PC-9 (cell line): ENCODE measurements at places on chromosomes 11 and 22. TPM values are rescaled to one million over a fixed set of nuclear protein-coding genes. Genes with fewer than 3 reads are reported as not detected.

The ENTHD1 gene
- not detected in 2 replicates for total RNA-seq

DNA sequence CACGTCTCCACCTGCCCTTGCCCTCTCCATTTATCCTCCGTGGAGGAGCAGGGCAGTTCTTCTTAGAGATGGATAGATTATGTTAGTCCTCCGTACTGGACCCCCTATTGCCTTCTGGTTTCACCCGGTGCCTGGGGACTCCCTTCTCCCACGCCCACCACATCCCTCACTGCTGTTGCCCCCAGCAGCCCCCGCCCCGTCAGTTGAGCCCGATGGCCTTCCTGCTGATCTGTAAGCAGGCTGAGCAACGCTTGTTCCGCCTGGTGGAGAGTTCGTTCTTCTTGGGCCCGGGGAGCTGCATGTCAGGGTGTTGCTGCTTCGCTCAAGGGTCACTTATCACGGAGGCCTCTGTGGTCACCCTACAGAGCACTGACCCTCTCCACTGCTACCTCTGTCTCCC lies 34.2 kb downstream of the B3GAT1 start:
- no peak overlapping the region for H3K27ac ChIP-seq
- no peaks in the 10 kb centered on the region for H3K36me3 ChIP-seq
- H3K27me3 ChIP-seq: no peaks in the 10 kb centered on the region
- H3K4me3 ChIP-seq: no peak overlapping the region
- H3K4me1 ChIP-seq: no peaks in the 10 kb centered on the region

DNA sequence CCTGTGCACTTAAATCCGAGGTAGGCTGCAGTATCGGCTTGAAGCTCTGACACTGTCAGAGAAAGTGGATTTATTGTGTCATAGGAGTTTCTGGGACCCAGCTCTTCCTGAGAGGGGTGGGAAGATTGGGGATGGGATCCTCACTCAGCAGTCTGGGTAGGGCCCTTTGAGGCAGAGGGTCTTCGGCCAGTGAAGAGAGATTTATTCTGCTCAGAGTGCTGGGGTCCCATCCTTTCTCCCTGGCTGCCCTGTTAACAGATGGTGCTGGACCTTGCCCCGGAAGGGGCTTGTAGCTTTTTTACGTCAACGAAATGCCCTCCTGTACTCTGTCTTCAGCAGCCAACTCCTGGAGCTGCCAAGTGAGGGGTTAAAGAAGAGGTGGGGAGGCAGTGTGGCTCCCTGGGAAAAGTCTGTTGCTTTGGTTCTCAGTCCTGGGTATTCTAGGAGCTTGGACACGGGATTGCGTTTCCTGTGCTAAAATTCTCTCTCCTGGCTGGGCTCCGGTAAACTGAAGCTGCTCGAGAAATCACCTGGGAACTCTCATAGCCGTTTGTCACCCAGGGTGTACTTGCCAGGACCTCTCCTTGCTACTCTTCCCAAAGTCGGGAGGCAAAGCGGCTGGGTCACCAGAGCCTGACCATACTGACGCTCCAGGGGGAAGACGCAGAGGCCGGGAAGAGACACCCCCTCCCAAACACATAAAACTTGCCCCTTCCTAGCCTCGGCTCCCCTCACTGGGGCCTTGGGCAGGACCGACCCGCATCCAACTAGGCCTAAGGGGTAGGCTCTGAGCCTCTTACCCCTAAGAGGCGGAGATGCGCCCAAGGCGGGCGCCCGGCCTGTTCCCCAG lies 806 bp upstream of the SMDT1 start:
- no peak for DNase-seq
- no peaks in the 10 kb centered on the region for H3K36me3 ChIP-seq
- no peaks in the 10 kb centered on the region for H3K27me3 ChIP-seq
- H3K27ac ChIP-seq: peak overlapping the region; percentile 81
- peaks cover 14% of the 10 kb centered on the region for H3K4me1 ChIP-seq
- peak overlapping the region; percentile 85 for H3K4me3 ChIP-seq

The GGT1 gene
- 7.4 and 10.2 TPM in 2 replicates for total RNA-seq

GRCh38 chr11:63850920-63851319 lies 12.0 kb downstream of the MARK2 start:
- H3K27ac ChIP-seq: peak overlapping the region; percentile 12; the same call in 1 of the 2 replicates
- no peaks in the 10 kb centered on the region for H3K27me3 ChIP-seq
- no peak for DNase-seq
- peaks cover 28% of the 10 kb centered on the region for H3K4me1 ChIP-seq

- no peaks in the 10 kb centered on the region for H3K4me1 ChIP-seq
- no peak overlapping the region for H3K27ac ChIP-seq
- H3K4me3 ChIP-seq: no peak overlapping the region
- peaks cover 100% of the 10 kb centered on the region for H3K27me3 ChIP-seq
Observed at GRCh38 chr22:49087716-49088601, 739.7 kb downstream of the BRD1 start.

DNA sequence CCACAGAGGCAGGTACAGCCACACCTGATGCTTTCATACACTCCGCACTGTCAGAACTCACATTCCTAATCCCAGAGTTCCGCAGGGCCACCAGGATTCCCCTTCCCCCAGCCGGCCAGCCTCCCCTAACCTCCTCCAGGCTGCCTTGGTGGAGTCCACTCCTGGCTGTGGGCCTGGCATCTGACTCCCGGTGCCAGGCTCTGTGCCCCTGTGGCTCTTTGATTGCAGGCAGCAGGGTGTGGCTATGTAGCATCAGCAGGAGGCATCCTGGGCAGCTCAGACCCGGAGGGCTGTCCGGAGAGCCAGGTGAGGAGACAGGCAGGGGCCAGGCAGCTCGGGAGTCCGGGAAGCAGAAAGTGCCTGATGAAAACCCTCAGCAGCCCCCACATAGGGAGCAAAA lies 1432.9 kb downstream of the BRD1 start:
- DNase-seq: no peak
- H3K36me3 ChIP-seq: no peaks in the 10 kb centered on the region
- no peak overlapping the region for H3K27ac ChIP-seq
- H3K4me1 ChIP-seq: no peaks in the 10 kb centered on the region
- H3K4me3 ChIP-seq: no peak overlapping the region

- no peak overlapping the region for H3K4me3 ChIP-seq
- no peak for DNase-seq
- peaks cover 3% of the 10 kb centered on the region; the same call in 1 of the 2 replicates for H3K27me3 ChIP-seq
- no peaks in the 10 kb centered on the region for H3K36me3 ChIP-seq
- H3K27ac ChIP-seq: no peak overlapping the region
Observed at GRCh38 chr11:22786475-22786874, 43.1 kb downstream of the SVIP start.

The MUC2 gene
- total RNA-seq: 0.03 and 0.04 TPM in 2 replicates

GRCh38 chr11:43498561-43498960 lies 139.8 kb downstream of the TTC17 start:
- no peaks in the 10 kb centered on the region for H3K36me3 ChIP-seq
- H3K27me3 ChIP-seq: peaks cover 21% of the 10 kb centered on the region; the same call in 1 of the 2 replicates
- H3K27ac ChIP-seq: no peak overlapping the region
- no peaks in the 10 kb centered on the region for H3K4me1 ChIP-seq
- H3K4me3 ChIP-seq: no peak overlapping the region

- H3K4me3 ChIP-seq: no peak overlapping the region
- no peak for DNase-seq
- H3K27ac ChIP-seq: no peak overlapping the region
- no peaks in the 10 kb centered on the region for H3K36me3 ChIP-seq
- H3K27me3 ChIP-seq: no peaks in the 10 kb centered on the region
- H3K4me1 ChIP-seq: peaks cover 11% of the 10 kb centered on the region; the same call in 1 of the 2 replicates
Observed at GRCh38 chr22:24134090-24134846, 47.0 kb upstream of the SUSD2 start.
